ENCODE measurements at places on chromosomes 2 and 18. TPM values are rescaled to one million over a fixed set of nuclear protein-coding genes. Genes with fewer than 3 reads are reported as not detected.
A peak's percentile ranks its signal among the peaks of the same experiment; 100 is the strongest.

Gene DOCK10
- 20.7 TPM for total RNA-seq

DNA sequence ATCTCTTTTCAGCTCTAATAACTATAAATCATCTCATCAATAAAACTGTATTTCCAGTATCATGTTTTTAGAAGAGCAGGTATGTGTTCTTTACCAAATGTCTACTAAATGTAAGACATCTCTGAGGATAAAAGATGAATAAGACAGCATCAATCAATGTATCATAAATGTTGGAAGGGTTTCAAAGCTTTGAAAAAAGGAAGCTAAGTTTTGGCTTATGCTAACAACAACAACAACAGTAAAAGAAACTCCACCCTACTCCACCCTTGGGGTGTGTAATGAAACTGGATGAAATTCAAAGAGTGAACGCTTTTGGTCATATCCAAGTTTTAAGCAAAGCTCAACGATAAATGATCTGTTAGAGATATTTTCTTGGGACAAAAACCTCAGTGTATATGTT lies 17.1 kb downstream of the PRKD3 start:
- DNase-seq = no peak

DNA sequence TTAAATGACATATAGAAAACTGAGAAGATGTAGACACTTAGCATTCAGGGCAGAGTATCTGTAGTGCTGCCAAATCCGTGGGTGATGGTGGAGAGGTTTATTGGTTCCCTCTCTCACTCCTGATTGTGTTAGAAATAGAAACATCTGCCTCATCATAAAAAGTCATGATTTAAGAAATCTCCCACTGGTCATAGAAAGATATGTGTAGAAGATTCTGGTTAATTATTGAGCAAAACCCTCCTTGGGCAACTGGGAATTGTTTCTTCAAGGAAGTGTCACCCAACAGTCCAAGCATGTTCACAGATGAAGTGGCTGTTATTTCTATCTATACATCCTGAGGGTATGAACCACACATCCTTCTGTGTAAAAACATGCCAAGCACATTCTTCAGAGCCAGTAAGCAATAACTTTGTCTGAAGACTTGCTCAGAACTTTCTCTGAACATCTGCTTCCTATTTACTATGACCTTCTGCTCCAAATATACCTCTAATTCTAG lies 33.6 kb upstream of the CHRNA1 start:
- peak; percentile 71 for DNase-seq

DNA sequence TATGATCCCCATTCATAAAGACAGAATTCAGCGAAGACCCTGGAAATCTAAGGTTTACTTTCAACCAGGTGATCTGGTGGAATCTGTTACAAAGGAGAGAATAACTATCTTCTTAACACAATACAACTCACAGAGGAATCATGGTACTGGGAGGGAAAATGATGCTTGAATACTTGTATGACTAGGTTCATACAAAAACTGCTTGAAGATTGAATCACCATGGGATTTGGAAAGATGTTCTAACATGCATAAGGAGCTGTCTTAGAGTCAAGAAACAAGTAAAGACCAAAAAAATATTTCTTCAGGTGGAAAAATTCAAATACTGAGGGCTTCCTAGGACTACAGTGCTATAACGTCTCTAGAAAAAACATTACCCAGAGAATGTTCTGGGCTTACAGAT lies 32.2 kb downstream of the COL5A2 start:
- no peak for DNase-seq

Gene CYP27A1
- 16.1 TPM for total RNA-seq

- DNase-seq = peak; percentile 58
Measured at GRCh38 chr2:202871300-202872141, at the start of gene ICA1L. ICA1L (minus strand) TSS chr2:202871766; CDS start chr2:202829009, 42,757 bp downstream.

GRCh38 chr18:43484710-43485109 lies 207.4 kb upstream of the SYT4 start:
- DNase-seq = no peak

Gene CDH20
- total RNA-seq = under 0.01 TPM

GRCh38 chr18:37484983-37485834 lies 80.4 kb downstream of the CELF4 start:
- DNase-seq = no peak

DNA sequence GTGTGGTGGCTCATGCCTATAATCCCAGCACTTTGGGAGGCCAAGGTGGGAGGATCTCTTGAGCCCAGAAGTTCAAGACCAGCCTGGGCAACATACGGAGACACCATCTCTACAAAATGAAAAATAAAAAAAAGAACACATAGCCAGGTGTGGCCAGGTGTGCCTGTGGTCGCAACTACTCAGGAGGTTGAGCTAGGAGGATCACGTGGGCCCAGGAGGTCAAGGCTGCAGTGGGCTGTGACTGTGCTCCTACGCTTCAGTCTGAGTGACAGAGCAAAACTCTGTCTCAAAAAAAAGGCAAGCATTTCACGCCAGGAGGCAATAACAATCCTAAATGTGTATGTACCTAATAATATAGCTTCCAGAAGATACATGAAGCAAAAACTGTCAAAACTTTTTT lies 27.8 kb downstream of the USP40 start:
- DNase-seq = no peak

Gene FHOD3
- 5.2 TPM for total RNA-seq

DNA sequence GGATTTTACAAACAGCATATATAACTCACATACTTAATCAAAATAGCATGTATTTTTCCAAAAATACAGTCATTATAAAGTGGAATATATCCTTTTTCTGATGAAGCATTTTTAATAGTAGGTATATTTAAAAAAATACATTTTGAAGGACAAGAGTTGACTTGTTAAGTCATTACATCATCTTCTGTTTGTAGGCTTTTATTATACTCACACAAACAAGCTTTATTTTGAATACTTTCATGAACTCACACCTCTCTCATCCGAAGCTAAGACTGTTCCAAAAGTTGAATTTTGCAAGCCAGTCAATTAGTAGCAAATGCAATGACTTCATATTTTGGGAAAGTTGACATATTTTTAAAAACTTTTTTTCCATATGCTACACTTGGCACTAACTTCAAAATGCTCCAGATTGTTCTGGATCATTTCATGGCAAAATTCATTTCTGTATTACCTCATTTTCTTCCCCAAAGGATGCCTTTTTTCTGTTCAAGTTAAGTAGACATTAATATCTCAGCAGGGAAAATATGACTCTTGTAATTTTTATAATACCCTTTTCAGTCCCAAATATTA lies 68.5 kb upstream of the WDR75 start:
- DNase-seq = peak; percentile 47

GRCh38 chr18:48819781-48820482 lies 130.8 kb downstream of the SMAD7 start:
- DNase-seq = no peak

DNA sequence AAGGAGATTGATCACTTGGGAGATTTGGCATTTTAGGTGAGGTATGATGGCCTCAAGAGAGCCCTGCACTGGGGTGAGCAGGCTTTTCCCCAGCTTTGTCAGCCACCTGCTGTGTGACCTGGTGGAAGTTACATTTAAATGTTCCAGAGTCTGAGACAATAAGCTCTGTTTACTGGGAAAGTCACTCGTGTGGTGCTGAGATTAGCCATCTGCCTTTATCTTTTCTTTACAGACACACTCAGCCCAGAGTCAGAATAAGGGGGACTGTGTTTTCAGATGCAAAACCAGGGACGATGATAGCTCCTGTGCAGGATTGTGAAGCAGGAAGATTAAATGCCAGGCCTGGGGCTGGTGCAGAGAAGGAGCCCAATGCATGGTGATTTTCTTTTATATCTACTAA lies 47.9 kb downstream of the SH3RF3 start:
- DNase-seq = peak; percentile 58

- DNase-seq = no peak
Measured at GRCh38 chr2:56714400-56714799, 530.6 kb downstream of the CCDC85A start.

- peak; percentile 69 for DNase-seq
Measured at GRCh38 chr2:105391058-105391627, 7.7 kb downstream of the FHL2 start.

- DNase-seq = no peak
Measured at GRCh38 chr2:219918944-219919343, 291.5 kb downstream of the SLC4A3 start.

Gene LOXHD1
- total RNA-seq = under 0.01 TPM

Gene CDK5R2
- total RNA-seq = not detected

DNA sequence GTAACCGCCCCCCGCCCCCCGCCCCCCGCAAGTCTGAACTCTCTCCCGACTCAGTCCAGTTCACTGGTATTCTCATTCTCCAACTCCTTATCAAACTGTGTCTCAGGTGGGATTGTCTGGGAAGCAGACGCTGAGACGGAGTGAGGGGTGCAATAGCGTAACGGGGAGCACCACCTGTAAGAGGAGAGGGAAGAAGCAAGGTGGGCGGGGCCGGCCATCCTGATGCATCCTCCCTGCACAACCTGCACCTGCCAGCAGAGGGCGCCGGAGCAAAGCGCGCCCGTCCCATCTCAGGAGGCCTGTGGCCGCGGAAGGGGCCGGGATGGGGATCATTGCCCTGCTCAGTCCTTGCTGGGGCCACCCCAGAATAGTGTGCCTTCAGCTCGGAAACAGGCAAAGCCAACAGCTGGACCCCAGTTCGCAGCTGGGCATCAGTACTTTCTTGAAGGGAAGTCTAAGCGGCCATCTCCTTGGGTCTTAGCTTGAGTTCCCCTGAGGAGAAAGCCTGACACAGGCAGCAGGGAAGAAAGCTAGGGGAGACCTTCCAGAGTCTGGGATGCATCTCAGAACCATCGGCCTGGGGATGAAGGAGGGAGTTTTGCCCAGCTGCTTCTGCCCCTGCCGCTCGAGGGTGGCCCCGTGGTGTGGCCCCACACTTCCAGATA lies 208.0 kb downstream of the TFCP2L1 start:
- peak; percentile 36 for DNase-seq

DNA sequence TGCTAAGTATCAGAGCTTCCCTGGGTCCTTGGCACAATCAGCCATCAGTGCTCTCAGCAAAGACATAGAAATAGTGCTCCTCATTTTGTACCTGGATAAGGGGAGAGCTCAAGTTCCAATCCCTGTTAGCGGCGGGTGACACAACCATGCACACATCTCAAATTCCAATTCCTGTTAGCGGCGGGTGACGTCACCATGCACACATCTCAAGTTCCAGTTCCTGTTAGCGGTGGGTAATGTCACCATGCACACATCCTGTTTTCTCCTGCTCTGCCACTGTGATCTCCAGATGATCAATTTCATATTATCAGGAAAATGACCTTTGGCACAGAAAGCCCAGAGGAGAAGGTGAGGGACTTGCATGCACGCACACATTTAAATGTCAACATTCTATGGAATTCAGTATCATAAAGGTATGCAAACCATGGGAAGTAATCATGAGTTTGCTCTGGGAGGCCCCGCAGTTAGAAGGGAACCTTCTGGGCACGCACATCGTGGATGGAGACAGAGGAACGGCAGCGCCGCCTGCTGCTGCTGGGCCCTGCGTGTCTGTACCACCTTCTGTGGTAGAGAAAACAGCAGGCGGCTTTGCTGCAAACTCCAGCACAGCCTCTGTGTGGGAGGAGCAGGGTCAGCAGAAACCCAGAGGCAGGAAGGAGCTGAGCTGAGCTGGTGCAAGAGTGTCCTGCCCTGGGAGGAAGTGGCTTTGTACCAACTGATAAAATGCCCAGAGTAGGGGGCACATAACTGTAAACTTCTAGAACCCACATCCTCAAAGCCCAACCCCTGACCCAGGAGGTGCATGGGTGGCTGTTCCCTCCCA lies 77.8 kb downstream of the MBP start:
- DNase-seq = peak; percentile 94

Gene GAL3ST2
- total RNA-seq = 0.43 TPM

All from fibroblast of villous mesenchyme (primary cell).